GM18507 (cell line): ENCODE measurements at places on chromosomes 3 and 15.

GRCh38 chr15:24627443-24627842, 48.1 kb upstream of the NPAP1 start:
- no peak for DNase-seq

- DNase-seq, result no peak
Measured at GRCh38 chr15:74994236-74994635, 1.1 kb upstream of the SCAMP5 start.

- no peak for DNase-seq
Measured at GRCh38 chr15:101618076-101618475, 34.1 kb downstream of the TM2D3 start.

DNA sequence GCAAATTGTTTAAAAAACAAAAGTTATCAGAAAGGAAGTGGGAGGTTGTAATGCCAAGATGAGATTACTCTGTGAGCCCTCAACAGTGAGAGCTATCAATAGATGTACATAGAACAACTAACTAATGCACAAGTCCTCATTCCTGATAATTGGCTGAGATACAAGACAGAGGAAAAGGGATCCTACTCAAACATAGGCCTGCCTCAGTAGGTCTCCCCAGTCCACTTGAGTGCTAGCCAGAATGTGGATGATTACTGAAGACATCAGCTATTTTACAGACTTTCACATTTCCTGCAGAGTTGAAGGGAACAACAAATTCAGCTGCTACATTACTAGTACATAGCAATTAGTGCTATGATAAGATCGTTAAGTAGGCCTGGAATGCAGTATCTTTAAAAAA, 981.9 kb downstream of the TUSC7 start:
- DNase-seq, result no peak

- no peak for DNase-seq
Measured at GRCh38 chr15:57677204-57677603, 29.3 kb upstream of the POLR2M start.

DNA sequence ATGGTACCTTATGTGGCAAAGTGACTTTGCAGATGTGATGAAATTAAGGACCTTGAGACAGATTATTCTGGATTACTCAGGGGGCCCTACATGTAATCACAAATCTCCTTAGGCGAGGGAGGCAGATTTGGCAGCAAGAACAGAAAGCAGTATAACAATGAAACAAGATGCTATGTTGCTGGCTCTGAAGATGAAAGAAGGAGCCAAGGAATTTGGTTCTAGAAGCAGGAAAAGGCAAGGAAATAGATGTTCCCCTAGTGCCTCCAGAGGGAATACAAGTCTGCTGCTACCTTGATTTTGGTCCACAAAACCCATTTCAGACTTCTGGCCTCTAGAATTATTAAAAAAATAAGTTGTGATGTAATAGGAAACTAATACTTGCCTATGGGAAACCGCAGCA, 64.5 kb downstream of the PIK3R4 start:
- DNase-seq, result no peak

DNA sequence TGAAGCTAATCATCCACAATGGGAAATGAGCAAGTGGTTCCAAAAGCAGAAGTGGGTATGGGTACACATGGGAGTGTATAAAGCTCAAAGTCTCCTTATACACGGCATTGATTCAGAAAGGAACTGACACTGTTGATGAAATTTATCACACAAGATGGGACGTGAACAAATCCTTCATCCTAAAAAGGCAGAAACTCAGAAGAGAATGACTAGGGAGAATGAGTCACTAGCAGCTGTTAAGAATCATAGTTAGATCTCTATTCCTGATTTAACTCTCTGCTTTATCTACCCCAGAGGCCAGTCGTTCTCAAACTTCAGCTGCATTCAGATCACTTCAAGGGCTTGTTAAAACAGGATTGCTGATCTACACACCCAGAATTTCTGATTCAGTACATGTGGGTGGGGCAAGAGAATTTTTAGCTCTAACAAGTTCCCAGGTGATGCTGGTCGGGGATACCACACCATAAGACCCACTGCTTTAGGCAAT, 97.7 kb upstream of the PHLDB2 start:
- no peak for DNase-seq

DNA sequence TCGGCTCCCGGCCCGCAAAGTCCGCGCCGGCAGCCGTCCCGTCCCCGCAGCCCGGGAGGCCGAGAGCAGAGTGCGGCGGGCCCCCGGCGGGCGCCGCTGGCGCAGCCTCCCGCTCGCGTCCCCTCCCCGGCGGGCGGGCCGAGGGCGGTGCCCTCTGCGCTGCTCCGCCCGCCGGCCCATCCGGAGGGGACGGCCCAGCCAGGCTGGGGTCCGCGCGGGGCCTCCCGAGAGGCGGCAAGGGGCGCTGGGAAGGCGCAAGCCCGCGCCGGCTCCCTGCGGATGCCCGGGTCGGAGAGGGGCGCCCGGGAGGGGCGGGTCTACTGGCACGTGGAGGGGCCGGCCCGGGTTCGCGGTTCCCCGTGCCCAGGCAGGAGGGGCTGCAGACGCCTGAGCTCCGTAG, at the start of the genes CLCN2 and POLR2H:
CLCN2 (minus strand) TSS at position 74 of the 400 bp plus-strand sequence. CDS start 126 bp downstream, outside the sequence.
POLR2H (plus strand) TSS at position 179 of the 400 bp plus-strand sequence. CDS start 1,783 bp downstream, outside the sequence.
- DNase-seq, result no peak

DNA sequence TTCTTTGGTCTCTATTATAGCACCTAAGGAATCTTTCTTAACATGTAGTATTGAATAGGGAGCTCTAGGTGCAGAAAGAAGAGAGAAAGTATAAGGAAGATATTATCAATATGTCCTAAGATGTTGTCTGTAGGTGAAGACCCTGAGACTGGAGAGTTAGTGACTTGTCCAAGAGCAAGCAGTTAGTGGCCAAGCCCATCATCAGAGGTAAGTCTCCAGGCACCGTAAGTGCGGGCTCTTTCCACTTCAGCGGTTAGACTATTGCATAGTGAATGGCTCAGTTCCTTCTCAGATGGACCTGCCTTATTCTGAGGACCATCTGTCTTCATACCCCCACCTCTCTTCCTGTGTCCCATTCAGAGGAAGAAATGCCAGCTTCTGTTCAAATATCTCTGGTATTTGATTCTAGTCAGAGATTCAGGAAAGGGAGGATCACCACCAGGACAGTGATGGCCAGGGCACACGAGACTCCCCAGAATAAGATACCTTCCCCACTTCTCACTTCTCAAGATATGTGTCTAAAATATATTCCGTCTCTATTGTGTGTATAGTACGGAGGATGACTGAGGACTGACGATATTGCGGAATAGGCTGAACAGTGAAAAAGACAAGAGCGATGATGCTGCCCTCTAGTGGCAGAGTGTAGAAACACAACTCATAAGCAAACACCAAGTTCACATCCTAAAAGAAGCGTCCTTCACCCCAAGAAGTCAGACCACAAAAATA, 19.1 kb upstream of the ADGRG7 start:
- peak; percentile 49 for DNase-seq

DNA sequence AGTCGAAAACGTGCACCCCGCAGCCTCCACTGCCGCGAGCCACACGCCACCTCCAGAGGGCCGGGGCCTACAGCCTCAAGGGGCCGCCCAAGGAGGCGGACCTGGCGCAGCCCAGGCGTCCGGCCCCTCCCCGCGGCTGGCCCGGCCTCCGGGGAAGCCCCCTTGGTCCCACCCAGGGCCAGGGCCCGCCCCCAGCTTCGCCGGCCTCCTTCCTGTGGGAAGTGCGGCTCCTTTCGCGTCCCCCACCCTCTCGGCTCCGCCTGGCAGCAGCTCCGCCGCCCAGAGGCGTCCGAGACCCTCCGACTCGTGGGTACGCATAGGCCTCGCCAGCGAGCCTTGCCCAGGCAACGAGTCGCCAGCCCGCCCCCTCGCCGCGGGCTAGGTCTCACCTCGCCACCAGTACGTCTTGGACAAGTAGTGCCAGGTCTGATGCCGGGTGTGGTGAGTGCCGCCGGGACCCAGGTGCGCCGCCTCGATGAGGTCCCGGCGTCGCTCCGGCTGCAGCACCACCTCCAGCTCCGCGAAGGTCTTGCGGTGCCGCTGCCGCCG, 642 bp downstream of the ZBTB11 start:
- peak; percentile 84 for DNase-seq

DNA sequence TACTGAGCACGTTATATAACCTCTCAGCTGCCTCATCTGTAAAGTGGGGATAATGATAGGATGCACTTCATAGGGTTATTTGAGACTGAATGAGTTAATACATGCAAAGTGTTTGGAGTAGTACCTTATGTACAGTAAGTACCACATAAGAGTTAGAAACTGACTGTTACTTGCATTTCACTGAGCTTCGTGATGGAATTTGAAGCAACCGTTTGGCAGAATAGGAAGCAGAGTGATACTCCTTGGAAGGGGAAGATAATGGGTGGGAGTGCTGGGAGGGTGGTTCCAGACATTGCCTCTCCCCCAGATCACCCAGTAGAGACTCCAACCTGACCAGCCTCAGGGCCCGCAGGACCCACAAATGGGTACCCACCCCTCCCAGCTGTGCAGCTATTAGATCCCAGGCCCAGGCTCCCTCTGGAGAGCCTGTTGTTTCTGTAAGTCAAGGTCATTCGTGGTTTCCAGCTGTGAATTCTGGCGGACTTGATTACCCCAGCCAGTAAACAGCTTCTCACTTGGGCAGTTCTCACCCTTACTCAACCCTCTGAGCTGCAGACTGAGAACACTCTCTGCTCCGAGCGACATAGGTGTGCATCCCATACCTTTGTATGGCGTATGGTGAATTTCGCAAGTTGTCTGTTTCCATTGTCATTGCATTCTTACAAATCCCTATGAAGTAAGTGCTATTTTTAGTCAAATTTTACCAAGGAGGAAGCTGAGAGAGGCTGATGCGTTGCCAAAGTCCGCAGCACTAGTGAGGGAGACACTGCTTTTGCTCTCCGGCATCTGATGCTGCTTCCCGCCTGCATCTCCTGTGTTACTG, 11.1 kb downstream of the ALPK3 start:
- no peak for DNase-seq

DNA sequence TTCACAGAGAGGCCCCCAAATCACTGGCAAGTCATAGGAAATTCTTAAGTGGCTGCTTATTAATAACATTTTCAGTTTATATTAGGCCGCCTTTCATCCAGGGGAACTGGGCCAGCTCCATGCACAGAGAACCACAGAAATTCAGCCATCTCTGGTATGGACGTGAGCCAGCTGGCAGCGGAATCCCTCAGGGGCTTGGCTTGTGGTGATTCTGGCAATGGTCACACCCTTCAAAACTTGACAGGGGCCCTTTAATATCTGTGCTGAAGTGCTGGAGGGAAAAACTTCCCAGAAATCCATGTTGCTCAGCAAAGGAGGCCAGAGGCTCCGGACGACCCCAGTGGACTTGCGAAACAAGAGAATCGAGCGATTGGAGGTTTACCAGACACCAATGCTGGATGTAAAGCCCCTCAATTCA, 11.3 kb downstream of the PRICKLE2 start:
- DNase-seq, result no peak

GRCh38 chr3:33437556-33438283, 2.5 kb downstream of the UBP1 start:
- DNase-seq, result no peak

GRCh38 chr3:173993299-173993698, 595.8 kb downstream of the NLGN1 start:
- DNase-seq, result no peak

GRCh38 chr15:72319360-72319984, 485 bp downstream of the CELF6 start:
- DNase-seq, result peak; percentile 23

GRCh38 chr3:50425911-50426310, 66.6 kb upstream of the TMEM115 start:
- DNase-seq, result no peak

DNA sequence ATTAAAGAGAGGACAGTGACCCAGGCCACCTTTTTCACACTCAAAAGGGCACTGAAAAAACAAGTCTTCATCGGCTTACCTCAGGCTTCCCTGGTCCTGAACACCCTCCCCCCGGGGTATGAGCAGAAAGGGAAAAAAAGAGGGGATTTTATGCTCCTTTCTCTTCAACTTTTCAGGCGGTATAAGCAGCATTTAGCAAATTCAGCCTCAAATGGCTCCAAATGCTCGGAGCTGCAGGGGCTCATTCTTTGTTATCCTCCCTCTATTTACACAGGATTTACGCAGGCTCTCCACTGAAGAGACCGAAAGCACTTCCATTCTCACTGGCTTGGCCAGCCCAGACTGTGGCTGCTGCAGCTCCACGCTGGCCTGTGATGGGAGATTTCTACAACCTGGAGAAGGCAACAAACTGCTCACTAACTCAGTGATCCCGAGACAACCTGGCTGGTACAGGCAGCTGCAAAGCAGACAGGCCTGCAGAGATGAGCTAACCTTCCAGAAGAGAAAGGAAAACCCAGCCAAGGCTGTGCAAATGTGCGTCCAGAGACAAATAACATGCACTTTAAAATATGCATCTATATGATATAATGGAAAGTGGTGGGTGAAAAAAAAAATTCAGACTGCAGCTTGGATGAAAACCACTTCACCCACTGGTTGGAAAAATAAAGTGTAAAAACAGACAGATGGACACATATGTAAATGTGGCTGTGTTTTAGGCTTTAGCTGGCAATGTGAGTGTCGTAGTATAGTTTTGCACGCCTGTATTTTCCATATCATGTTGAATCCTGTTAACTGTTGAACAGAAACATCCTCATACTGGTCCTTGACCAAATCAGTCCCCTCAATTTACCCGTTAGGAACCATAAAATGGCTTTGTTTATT, 54.2 kb downstream of the MEIS2 start:
- no peak for DNase-seq

- DNase-seq, result no peak
Measured at GRCh38 chr3:52456800-52457183, 1.4 kb downstream of the NISCH start.

DNA sequence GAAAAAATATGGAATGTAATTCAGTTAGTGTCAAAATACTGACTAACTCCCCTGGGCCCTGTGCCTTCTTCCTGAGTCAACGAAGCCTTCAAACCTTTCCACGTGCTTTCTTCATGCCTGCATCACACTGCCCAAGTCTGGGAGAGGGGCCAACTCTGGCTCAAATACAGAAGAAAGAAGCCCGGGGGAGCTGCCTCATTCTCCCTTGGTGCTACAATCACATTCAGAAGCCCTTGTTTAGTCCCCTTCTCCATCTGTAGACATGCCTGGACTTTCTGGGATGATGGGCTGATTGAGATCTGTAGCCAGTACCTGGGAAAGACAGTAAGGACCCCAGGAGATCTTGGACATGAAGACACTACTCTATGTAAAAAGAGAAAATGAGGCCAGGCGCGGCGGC, 77.8 kb upstream of the GSK3B start:
- no peak for DNase-seq

- no peak for DNase-seq
Measured at GRCh38 chr3:171178714-171179113, 152.2 kb upstream of the SLC2A2 start.

DNA sequence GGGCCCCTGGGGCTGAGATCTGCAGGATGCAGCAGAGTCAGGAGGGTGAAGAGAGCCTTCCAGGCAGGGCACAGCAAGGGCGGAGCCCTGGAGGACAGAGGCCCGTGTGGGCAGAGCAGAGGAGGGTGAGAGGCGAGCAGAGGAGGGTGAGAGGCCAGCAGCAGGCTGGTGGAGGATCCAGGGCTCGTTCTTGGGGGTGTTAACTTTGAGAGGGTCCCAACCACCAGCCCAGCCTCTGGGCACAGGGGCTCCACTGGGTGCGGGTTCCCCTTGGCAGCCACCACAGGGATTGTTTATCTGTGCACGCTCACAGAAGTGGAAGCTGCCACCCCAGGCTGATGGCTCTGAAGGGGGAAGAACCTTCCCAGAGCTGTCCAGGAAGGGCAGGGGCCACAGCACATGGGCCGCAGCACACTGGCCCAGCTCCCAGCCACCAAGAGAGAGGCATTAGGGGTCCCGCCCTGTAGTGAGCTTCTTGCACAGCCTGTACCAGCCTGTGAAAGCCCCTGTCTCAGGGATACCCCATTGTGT, 9.3 kb upstream of the PLXND1 start:
- no peak for DNase-seq

GRCh38 chr15:59420986-59421618, 16.9 kb upstream of the FAM81A start:
- DNase-seq, result no peak
